ENCODE measurements at places on chromosomes 16 and 17.

DNA sequence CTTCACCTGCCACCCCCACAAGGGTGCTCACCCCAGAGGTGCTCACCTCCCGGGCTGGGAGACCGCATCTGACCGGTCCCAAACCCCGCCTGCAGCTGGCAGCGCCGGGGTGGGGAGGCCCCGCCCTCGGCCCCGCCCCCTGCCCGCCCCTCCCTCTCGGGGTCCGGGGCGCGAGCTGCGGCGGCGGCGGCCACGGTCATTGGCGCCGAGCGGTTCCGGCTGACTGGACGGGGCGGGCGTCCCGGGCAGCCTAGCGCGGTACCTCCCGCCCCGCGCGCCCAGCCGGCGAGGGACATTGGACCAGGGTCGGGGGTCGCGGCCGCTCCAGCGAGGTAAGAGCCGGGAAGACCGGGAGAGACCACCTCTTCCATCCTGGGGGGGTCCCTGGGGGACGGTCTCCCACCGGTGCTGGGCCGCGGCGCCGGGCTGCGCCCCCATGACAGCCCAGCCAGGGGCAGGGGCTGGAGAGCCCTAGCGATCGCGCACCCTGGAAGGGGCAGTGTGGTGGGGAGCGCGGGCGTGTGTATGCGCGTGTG lies at the start of gene CACNG5:
CACNG5 (plus strand) TSS at position 199 of the 536 bp plus-strand sequence. CDS start 42,216 bp downstream, outside the sequence.
- no peak for DNase-seq

- no peak for DNase-seq
These were observed 2.6 kb downstream of the ABR start for GRCh38 chr17:1177016-1177700.

- DNase-seq, result no peak
These were observed 12.9 kb downstream of the CMIP start for GRCh38 chr16:81457326-81458133.

GRCh38 chr17:16980813-16981731 lies 9.2 kb upstream of the TNFRSF13B start:
- DNase-seq, result no peak

GRCh38 chr17:6558932-6559752 lies 2.8 kb upstream of the PITPNM3 start:
- DNase-seq, result no peak

- DNase-seq, result no peak
These were observed 5.4 kb downstream of the EPN3 start for GRCh38 chr17:50537721-50538548.
